ENCODE measurements at places on chromosomes 3 and 15.

DNA sequence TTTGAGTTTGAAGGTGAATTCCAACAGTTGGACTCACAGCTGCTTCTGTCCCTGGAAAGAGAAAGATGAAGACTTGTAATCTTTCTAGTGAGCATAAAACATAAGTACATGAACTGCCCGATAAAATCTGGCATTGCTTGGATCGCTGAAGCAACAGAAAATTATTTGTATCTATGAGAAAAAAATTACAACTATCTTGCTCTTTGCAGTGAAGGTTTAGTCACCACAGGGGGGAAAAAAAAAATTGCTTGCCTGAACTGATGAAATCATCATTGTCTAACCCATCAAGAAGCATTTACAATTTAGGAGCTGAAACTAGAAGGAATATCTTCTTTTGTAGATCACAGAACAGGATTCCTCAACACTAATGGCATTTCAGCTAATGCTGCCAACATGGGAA is 20.0 kb downstream of the TMEM207 start:
- no peak for DNase-seq

DNA sequence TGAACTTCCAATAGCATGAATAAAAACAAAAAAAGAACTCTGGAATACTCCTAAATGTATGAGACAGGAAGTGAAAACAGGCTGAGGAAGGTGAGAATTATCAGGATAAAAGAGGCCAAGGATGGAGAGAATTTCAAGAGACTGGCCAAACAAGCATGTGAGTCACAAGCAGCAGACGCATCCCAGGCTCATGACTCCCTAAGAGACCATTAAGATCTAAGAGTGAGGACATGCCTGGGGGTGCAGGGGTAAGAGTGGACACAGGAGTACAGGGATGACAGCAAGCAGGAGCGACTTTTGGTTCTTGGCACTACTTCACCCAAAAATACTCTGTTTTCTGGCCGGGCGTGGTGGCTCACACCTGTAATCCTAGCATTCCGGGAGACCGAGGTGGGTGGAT is 7.1 kb downstream of the SCAMP2 start:
- DNase-seq: no peak

GRCh38 chr3:60202052-60202726 is 1049.1 kb downstream of the FHIT start:
- no peak for DNase-seq

GRCh38 chr3:194265505-194265892 is 85.6 kb downstream of the CPN2 start:
- DNase-seq: no peak

DNA sequence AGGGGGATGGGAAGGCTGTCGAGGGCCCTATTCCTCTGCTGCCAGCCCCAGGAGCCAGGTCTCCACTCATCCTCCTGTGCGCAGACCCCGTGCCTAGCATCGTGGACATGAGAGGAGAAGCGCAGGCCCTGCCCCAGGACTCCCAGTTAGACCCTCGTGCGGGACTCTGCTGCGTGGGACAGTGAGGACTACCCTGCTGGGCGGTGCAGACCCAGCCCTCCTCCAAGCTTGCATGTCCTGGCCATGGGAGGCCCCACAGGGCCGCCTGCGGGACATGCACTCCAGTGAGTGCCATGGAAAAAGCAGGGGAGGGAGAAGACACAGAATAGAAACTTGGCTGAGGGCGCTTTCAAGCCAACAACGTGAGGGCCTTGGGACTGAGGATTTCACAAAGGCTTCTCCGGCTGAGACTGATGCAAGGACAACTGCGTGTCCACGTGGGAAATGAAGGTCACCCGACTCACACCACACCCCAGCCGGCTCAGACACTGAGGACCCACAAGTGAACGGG is 62.6 kb upstream of the IQSEC1 start:
- DNase-seq: no peak

GRCh38 chr3:180072786-180073185 is 36.0 kb upstream of the PEX5L start:
- DNase-seq: no peak

Measured in CD4-positive, alpha-beta T cell treated with Interleukin-17A for 4 hours (primary cell).